Activated CD8-positive, alpha-beta memory T cell treated with anti-CD3 and anti-CD28 coated beads for 4 hours (primary cell): ENCODE measurements at places on chromosomes 2 and 18.

- no peak for DNase-seq
Measured at GRCh38 chr2:231260442-231261208, 62.2 kb downstream of the ARMC9 start.

DNA sequence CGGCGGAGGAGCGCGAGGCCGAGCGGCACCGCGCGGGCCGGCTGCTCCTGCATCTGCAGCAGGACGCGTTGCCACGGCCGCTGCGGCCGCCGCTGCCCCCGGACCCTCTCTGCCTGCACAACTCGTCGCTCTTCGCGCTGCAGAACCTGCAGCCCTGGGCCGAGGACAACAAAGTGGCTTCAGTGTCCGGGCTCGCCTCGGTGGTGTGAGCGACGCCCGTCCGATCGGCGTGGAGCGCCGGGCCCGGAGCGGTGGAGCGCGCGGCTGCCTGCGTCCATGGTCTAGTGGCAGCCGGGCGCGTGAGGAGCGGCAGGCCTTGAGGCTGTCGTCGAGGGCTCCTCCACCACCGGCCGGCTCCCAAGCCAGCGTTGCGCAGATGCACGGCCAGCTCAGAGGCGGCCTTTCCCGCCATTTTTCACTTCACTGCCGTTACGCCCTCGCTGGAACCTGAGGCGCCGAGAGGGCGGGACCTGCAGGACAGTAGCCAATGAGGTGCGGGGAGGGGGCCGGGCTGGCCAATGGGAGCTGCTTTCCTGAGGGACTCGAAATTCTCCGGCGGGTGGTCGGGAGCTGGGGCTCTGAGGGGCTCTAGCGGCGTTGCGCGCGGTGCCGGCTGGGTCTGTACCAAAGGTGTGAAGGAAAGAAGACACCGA, 1.9 kb downstream of the TLX2 start:
- DNase-seq: peak; percentile 55

DNA sequence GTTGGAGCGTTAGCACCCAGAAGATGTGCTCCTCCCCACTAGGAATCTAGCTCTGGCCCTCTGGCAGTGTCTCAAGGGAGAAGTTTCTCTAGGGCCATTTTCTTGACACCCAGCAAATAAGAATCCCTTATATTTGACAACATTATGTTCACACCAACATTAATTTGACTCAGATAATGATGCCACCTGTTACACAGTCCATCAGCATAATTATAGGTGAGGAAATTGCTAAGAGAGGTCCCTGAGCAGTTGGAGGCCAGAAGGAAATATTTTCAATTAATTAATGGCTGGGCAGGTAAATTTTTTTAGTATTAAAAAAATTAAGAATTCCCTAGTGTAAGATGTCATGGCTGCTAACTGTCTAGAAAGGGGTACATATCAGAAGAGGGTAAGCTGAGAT, 36.5 kb downstream of the PRKCE start:
- no peak for DNase-seq

DNA sequence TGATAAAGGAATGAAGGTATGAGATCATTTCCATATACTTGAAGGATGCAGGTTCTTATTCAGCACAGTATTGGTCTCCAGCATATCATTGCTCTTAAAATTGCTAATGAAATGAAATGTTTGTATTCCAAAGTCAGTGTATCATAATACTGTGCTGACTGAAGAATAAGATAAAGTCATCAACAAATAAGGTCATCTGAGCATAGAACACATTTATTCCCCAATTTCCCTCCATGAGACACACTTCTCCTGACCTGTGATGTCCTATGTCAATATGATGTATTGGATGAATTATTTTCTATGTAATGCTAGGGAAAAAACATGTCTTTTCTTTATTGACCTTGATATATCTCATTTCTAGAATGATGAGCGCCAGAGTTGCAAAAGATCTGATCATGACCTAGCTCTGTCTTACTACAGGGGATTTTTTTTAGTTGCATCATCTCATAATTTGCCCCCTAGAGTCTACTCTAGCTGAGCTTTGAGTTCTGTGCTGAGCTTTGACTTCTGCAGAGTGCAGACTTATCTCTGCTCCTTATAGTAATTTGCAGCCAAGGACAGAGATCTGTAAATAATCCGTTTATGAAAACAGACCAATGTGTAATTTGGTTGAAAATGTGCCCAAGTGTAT, 859.8 kb downstream of the TRIB2 start:
- DNase-seq: no peak

DNA sequence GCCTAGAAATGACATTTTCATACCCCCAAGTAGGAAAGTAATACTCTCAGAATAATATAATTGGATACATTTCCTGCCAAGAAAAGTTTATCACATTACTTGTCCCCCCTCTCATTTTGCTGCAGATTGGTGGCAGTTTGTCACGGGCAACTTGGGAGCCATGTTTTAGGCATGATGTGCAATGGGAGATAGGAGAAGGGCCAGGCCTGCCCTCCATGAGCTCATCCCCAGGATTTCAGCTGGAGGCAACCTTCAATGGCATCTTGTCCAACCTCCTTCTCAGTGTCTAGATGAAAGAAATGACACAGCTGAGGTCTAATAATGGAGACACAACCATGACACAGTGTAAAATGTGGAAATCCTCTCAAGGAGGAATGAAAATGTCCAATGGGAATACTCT, 11.4 kb upstream of the RAB31 start:
- DNase-seq: no peak

- no peak for DNase-seq
Measured at GRCh38 chr18:44497757-44498490, 182.8 kb upstream of the SETBP1 start.

GRCh38 chr18:27377251-27377650, 192.1 kb upstream of the CHST9 start:
- no peak for DNase-seq

- no peak for DNase-seq
Measured at GRCh38 chr2:113276761-113277425, 1.8 kb downstream of the PAX8 start.

- DNase-seq: no peak
Measured at GRCh38 chr2:95292623-95293260, 4.4 kb upstream of the KCNIP3 start.

GRCh38 chr2:232927032-232927792, 57.1 kb downstream of the SNORC start:
- DNase-seq: no peak

DNA sequence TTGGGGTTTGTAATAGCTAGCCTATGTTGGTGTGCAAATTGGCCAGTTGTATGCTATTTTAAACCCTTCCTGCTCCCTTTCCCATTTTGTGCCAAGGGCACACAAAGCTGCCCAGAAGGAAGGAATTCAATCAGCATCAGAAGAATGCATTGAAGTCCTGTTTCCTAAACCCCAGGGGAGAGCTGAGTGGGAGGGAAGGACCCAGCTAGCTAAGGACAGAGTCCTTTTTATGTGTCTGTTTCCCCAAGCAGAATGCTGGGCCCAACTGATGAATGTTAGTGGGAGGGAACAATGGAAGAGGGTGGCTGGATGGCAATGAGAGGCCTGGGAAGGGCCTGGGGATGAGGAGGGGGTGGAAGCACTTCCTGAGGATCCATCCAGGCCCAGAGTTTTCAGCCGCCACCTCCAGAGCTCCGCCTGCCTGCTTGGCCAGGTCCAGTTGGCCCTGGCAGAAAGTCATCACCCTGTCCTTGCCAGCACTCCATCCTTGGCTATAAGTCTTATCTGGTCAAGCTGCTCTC, 32.7 kb downstream of the MEX3C start:
- DNase-seq: no peak

DNA sequence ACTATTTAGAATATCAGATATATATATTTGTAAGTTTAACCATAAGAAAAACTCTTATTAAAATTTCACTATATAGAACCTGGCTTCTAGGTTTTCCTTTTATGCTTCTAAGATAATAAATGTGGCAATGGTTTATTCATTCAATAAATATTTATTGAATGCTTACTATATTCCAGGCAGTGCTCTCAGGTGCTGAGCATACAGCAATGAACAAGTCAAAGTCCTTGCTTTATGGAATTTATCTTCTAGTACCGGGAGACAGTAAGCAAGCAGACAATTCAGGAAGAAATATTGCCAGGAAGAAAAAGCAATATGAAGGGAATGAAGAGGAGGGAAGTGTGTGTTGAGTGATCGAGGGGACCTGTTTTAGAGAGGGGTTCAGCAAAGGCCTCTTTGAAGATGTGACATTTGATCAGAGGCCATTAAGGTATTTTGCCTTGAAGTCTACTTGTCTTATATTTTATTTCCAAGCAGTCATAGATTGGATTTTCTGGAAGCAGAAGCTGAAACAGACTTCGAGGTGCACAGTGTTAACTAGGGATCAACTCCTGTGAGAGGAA, 94.5 kb upstream of the LYPD6 start:
- DNase-seq: no peak

GRCh38 chr18:36392164-36392978, 94.9 kb downstream of the FHOD3 start:
- DNase-seq: no peak

DNA sequence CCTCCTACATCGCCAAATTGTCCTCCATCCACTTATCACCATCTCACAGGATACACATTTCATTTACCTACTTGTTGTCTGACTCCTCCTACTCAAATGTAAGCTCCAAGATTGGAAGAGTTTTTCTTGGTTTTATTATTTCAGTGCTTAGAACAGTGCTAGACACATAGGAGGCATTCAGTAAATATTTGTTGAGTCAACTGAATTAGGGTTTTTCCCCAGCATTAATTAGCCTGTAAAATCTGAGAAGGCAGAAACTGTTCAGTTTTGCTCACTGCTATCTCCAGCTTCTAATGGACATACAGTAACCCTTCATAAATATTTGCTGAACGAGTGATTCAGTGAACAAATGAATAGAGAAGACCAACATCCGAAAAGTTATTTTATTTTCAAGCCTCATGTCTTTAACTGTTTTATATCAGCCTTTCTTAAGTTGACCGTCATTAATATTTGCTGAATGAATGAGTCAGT, 800 bp downstream of the TTC21B start:
- DNase-seq: no peak

GRCh38 chr2:70766357-70767078, 1.5 kb downstream of the ADD2 start:
- DNase-seq: no peak
